ENCODE measurements at places on chromosomes 6 and 20.

DNA sequence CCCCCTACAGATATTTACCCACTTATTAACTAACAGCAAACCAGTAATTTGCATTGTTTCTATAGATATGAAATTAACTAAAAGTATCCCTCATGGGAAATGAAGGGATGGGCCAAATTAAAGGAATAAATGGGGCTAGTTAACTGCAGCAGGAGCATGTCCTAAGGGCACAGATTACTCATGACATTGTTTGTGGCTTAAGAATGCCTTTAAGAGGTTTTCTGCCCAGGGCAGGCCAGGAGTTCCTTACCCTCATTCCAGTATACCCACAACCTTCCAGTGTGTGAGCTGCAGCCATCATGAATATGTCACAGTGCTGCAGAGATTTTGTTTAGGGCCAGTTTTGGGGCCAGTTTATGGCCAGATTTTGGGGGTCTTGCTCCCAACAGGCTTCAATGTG is 1101.9 kb downstream of the PRIM2 start:
- no peak for DNase-seq

DNA sequence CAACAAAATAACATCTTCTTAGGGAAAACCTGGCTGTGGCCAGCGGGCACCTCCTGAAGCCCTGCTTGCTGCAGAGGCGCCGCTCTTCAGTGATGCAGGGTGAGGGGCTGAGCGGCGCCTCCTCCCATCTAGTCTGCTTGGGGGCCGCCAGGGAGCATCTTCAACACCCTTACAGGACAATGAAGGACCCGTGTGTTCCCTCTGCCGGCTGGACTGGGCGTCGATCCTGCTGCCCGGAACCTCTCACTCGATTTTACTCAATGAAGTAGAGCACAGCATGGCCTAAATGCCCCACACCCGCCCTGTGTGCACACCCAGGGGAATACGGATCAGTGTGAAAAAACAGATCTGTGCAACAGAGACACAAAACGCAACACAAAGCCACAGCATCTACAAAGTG is 28.5 kb upstream of the MPC1 start:
- DNase-seq, result no peak

- no peak for DNase-seq
These were observed 129.3 kb downstream of the AFG1L start for GRCh38 chr6:108423982-108424705.

GRCh38 chr6:2314641-2315040 is 69.2 kb upstream of the GMDS start:
- no peak for DNase-seq

DNA sequence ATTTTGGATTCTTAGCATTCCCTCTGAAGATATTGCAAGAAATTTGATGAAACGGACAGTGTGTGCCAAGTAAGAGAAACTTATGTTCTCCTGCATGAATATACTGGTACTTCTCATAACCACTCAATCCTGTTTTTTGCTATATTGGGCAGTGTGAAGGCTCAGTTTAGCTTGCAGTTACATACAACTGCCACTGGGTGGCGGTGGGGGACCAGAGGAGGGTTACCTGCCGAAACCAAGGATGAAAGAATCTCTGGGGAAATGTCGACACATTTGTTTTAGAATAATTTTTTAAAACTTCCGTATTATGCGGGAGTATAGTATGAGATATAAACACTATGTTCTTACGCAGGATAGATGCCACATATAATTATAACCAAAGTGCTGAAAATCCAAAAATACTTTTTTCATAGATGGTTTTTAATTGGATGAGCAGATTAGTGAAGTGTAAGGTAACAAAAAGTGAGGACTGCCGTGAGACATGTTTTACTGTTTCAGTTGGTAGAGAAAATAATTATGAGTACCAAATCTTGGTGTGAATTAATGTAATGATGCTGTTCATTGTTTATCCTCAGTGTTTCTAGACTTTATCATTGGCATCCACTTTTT is 9.7 kb downstream of the TRMT11 start:
- DNase-seq, result no peak

DNA sequence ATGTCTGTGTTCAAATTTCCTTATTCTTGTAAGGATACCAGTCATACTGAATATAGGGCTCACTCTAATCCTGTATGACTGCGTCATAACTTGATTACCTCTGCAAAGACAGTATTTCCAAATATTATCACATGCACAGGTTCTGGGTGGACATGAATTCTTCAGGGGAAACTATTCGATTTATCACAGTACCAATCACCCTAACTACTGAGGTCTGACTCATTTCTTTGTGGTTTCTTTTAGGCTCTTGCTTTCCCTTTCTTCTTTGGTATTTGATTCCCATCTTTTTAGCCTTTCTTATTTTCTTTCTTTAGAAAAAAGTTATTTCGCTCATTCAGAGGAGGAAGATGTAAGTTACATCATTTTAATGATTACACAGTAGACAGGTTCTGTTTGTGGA is 40.3 kb upstream of the TBX18 start:
- DNase-seq, result no peak

GRCh38 chr6:133300896-133301295 is 59.7 kb downstream of the EYA4 start:
- DNase-seq, result no peak

GRCh38 chr6:132298344-132298949 is 102.8 kb downstream of the MOXD1 start:
- no peak for DNase-seq

GRCh38 chr6:16667509-16667908 is 93.8 kb downstream of the ATXN1 start:
- DNase-seq, result no peak

GRCh38 chr6:6806844-6807518 is 218.5 kb downstream of the LY86 start:
- no peak for DNase-seq

GRCh38 chr6:6455272-6455671 is 133.2 kb upstream of the LY86 start:
- no peak for DNase-seq

- no peak for DNase-seq
These were observed 18.8 kb upstream of the RGS17 start for GRCh38 chr6:153149891-153150290.

DNA sequence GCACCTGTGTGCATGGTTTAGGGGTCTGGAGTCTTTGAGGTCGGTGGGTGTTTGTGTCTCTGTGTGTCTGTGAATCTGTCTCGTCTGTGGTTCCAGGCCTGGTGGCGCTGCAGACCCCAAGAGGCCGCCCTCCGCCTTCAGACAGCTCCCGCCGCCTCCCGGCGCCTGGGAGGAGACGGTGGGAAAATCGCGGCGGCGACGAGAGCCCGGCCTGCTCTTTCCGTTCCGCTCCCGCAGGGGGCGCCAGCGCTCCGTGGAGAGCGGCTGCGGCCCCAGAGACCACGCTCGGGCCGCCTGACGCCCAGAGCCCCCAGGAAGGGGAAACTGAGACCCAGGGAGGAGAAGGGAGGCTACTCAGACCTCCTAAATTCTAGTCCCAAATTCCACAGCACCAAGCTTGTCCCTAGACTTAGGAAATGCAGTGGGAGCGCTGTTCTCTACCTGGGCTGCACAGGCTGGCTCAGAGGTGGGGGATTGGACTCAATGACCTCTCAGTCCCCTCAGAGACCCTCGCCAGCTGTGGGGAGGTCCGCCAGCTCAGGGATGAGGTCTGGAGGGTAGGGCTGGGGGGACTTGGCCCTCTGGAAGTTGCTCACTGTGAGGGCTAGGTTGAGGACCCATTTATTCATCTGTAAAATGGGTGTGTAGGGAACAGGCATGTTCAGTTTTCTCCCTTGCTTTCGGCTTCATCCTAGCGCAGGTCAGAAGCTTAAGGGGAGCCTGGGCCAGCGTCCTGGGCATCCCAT is 36.9 kb upstream of the BLCAP start:
- DNase-seq, result no peak

GRCh38 chr6:93164781-93165180 is 254.6 kb downstream of the EPHA7 start:
- no peak for DNase-seq

- no peak for DNase-seq
These were observed 249.6 kb downstream of the TSHZ2 start for GRCh38 chr20:53221731-53222130.

GRCh38 chr20:57448764-57449354 is 57.7 kb downstream of the RBM38 start:
- DNase-seq, result no peak

- DNase-seq, result no peak
These were observed at the start of gene PROKR2 for GRCh38 chr20:5316188-5317158. PROKR2 (minus strand) TSS chr20:5316954; CDS start chr20:5314369, 2,585 bp downstream.

GRCh38 chr6:138145402-138145801 is 16.3 kb upstream of the ARFGEF3 start:
- DNase-seq, result no peak

All from stimulated activated CD8-positive, alpha-beta memory T cell treated with anti-CD3 and anti-CD28 coated beads, Interleukin-7, amount 100 ng/mL, for 1 hour (primary cell).